AG09319 (cell line): ENCODE measurements at places on chromosomes 3 and 15.

DNA sequence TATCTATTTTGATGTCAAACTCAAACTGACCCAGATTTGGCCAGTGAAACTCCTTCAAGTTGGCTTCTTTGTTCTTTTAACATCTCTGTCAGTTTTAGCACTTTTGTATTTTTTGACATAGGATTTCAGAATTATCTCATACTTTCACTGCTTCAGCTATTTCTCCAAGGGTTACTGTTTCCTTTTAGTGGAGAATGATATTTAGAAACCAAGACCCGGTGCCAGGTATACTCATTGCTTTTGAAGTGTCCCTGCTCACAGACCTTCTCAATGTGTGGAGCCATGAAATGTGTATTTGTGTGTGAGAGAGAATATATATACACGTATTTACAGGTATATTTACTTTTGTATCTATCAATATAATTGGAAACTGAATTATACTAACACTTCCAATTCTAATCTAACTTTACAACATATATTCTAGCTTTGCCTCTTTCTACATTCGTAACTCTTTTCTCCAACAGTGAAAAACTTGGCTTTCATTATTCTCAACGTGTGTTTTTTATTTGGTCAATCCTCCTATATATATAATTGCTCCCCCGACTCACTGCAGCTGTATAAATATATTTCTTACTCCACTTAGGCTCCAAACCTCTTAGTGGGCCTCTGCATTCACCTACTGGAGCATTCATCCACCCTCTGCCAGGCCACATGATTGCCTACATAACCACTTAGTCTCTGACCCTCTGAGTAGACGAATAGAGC lies 54.0 kb downstream of the OTOL1 start:
- no peak for DNase-seq

- no peak for DNase-seq
Measured at GRCh38 chr3:126542340-126543241, 16.1 kb downstream of the C3orf22 start.

DNA sequence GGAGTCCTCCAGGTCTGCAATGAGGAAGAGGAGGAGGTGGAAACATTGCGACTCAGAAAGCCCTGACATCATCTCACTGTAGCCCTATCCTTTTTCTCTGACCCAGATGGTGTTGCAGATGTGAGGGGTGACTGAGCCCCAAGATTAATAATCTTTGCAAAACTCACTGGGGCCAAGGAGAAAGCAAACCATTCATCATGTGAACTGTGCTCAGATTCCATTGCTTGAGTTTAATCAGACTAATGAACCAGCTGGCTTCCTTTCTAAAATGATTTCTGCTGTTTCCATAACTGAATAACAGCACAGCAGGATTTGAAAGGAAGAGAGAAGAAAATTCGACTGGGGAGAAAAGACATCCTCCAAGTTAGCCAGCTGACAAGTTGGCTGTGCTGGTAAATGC lies 13.4 kb upstream of the DGKG start:
- DNase-seq = no peak

DNA sequence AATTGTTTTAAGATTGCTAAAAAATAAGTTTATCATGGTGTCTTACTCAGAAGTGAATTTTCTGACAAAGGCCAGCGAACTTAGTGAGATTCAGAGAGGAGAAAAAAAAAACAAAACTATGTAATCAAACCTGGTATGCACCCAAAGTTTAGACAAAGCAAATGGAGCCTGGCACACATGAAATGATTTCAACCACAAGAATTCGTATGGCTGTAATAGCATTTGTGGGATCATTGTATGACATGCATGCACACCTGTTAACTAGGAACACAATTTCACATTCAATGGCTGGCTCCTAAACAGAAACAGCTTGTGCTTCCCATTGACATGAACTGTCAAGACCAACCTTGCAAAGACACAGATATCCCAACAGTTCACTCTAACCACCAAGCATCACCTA lies 94.6 kb downstream of the ZIC4 start:
- DNase-seq = no peak

- DNase-seq = no peak
Measured at GRCh38 chr15:48298914-48299313, 32.3 kb upstream of the DUT start.

DNA sequence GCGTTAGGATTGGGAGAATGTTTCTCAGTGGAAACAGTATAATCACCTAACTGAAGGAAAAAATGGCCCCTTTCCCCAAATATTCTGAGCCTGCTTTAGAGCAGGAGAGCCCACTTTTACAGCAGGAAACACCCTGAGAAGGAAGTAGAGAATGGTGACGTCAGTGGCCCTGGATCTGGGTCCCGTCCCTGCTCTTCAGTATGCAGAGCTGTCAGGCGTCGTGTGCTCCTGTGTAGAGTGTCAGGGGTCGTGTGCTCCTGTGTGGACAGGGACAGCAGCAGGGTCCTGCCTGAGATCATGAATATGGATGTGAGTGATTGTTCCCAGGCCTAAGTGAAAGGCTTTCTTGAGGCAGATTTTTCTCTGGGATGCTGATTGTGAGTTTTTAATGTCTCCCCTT lies 45.2 kb downstream of the CGNL1 start:
- no peak for DNase-seq

- peak; percentile 81 for DNase-seq
Measured at GRCh38 chr15:32952901-32953532, 235.2 kb downstream of the GREM1 start.

DNA sequence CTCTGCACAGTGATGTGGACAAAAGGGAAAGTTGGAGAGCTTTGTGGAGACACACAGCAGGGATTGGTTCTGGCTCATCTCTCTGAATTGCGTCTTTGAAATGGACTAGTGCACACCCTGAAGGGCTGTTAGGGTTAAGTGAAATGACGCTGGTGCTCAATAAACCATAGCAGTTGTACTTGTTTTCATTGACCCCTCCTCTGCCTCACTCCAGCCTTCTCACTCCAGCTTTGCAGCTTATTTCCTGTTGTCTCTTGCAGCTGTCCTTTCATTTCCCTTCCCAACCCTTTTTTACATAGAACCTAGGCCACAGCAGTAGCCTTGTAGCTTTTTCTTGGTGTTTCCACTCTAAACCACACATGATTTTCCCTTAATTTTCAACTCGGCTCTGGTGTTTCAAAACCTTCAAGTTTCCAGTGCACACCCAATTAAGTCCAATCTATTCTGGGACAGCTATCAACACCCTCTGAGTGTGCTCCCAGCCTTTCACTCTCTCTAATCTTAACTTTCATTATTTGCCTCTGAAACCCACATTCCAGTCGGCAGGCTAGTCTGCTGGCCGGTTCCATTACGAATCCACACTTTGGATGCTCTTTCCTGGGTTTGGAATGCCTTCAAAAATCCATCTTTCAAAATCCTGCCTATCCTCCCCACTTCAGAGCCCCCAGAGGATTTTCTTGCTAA lies 6.4 kb downstream of the C3orf52 start:
- DNase-seq = no peak

DNA sequence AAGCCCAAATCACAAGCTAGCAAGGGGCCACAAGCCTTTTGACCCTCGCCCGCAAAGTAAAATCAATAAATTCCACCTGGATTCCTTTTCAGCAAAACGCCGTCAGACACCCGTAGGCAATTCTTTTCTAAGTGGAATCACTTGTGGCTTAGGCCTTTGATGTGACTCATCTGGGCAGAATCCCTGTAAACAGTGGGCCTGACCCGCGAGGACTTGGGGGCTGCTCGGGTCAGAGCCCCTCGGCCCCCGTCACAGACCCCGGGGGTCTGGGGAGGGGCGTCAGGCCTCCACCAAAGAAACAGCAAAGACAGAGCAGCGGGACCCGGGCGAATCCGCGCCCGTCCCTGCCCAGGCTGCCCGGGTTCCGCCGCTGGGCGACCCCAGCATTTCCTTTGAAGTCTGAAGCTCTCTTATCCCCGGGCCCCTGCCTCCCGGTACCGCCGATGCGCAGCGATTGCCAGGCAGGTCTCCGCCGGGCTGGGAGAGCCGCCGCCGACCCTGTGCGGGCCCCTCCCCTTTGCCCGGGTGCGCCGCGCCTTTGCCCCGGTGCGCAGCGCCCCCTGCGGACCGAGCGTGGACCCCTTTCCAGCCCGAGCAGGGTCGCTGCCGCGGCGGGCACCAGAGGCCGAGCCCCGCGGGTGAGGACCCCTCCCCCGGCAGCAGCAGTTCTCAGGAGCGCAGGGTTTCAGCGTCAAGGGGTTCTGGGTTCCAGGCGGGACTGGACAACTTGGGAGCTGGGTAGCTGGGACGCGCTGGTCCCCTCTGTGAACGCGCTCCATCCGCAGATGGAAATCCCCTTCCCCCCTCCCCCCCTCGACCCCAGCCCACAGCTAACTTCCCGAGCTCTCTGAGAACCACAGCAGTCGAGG lies 178.3 kb downstream of the UACA start:
- no peak for DNase-seq

DNA sequence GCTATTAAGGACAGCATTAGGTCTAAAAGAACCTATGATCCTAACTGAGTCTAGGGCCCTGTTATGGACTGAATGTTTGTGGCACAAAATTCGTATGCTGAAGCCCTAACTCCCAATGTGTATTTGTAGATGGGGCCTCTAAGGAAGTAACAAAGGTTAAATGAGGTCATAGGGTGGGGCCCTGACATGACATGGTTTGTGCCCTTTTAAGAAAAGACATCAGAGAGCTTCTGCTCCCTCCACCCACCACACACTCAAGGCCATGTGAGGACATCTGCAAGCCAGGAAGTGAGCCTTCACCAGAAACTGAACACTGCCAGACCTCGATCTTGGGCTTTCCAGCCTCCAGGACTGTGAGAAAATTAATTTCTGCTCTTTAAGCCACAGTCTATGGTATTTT lies 49.2 kb downstream of the PHC3 start:
- DNase-seq = no peak

DNA sequence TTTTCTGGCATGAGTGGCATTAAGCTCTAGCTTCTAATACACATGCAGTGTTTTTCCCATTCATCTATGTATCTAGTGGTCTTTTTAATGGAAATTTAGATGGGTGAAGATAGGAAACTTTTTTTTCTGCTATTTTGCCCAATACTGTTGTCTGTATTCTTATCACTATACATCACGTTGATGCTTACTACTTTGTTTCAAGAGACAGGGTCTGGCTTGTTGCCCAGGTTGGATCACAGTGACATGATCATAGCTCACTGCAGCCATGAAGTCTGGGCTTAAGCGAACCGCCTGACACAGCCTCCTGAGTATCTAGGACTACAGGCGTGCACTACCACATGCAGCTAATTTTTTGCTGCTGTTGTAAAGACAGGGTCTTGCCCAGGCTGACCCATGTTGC lies 84.6 kb downstream of the PEAK1 start:
- no peak for DNase-seq

DNA sequence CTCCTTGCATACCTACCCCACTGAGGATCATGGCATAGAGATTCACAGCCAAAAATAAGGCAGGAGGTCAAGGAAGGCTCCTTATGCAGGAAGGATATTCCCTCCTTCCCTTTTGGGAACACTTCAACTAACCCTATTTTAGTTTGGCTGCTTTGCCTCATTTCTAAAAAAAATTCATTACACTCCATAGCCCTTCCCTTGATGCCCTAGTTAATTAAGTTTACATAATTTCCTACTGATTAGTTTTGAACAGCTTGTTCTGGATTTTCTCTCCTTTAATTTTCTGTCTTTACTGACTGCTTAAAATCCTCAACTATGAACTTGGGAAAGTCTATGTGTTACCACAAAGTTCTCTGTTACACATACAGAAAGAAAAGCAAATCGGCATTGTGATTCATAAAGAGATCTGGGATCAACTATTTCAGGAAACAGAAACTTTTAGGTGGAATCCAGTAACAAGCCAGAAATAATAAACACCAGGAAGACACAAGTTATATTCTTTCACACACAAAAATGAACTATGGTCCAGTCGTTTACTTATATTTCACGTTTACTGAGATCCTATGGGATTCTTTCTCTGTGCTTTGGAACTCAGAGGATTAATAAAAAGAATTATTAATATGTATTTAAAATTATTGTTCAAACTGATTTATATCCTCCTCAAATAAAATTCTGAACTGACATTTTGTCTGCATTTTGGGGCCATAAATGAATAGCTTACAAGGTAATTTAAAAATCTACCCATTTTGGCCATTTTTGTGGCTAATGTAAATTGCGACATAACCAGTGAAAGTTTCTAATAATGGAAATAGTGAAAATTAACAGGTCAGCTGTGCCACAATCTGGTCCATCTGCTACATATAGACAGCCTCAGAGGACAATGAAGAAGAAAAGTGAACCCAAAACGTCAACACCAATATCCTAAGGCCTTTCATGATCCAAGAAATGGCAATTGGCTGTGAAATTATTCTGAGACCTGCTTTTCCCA lies 113.8 kb downstream of the FRMD5 start:
- DNase-seq = no peak

- no peak for DNase-seq
Measured at GRCh38 chr3:21825684-21826083, 74.7 kb upstream of the ZNF385D start.

GRCh38 chr15:55782901-55783300 lies 39.9 kb upstream of the PRTG start:
- DNase-seq = no peak

DNA sequence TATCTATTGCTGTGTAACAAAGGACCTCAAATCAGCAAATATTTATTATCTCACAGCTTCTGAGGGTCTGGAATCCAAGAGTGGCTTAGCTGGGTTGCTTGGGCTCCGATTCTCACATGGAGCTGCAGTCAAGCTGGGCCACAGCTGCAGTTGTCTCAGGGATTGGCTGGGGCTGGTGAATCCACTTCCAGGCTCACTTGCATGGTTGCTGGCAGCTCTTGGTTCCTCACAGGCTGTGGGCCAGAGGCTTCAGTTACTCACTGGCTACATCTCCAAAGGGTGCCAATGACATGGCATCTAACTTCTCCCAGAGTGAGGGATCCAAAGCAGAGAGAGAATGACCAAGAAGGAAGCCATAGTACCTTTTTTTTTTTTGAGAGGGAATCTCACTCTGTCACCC lies 13.9 kb upstream of the SYNM start:
- DNase-seq = no peak

- no peak for DNase-seq
Measured at GRCh38 chr3:187205683-187206082, 8.4 kb downstream of the RTP1 start.

- peak; percentile 56 for DNase-seq
Measured at GRCh38 chr3:100533176-100533575, 40.8 kb downstream of the TMEM45A start.

GRCh38 chr3:190208196-190208595 lies 87.5 kb upstream of the P3H2 start:
- no peak for DNase-seq

GRCh38 chr3:176159796-176160195 lies 1037.5 kb downstream of the TBL1XR1 start:
- no peak for DNase-seq
